Natural killer cell treated with Interleukin-12 subunit alpha and Interleukin-12 subunit beta and Interleukin-15 and Interleukin-18, amount 100 ng/mL, for 72 hours (primary cell): ENCODE measurements at places on chromosomes 3 and 15. TPM values are rescaled to one million over a fixed set of nuclear protein-coding genes. Genes with fewer than 3 reads are reported as not detected.

DNA sequence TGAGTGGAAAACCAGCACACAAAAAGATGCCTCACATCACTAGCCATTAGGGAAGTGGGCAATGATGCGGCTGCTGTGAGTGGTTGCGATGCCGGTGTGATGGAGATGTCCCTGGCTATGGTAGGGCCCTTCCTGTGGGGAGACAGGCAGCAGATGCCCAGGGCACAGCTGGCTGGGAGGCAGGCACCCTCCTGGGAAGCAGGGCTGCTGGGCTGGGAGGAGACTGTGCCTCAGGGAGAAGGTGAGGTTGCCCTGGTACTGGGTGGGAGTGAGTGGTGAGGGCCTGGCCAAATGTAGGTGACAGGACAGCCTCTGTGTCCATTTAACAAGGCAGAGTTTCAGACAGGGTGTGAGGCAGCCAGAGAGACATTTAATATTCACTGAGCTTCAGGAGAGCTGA is 335.6 kb downstream of the OCA2 start:
- no peak for DNase-seq

DNA sequence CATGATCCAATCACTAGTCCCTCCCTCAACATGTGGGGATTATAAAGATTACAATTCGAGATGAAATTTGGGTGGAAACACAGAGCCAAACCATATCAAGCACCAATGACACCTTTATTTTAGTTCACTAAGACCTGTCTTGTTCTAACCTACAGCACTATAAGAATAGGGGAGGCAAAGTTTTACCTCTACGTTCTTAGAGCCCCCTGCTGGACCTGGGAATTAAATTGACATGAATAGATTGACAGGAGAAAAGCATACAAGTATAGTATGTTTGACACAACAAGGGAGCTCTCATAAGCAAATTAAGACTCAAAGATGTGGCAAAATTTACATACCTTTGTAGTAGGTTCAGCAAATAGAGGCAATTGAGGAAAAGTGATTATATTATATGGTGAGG is 974.4 kb upstream of the ALCAM start:
- DNase-seq: no peak

DNA sequence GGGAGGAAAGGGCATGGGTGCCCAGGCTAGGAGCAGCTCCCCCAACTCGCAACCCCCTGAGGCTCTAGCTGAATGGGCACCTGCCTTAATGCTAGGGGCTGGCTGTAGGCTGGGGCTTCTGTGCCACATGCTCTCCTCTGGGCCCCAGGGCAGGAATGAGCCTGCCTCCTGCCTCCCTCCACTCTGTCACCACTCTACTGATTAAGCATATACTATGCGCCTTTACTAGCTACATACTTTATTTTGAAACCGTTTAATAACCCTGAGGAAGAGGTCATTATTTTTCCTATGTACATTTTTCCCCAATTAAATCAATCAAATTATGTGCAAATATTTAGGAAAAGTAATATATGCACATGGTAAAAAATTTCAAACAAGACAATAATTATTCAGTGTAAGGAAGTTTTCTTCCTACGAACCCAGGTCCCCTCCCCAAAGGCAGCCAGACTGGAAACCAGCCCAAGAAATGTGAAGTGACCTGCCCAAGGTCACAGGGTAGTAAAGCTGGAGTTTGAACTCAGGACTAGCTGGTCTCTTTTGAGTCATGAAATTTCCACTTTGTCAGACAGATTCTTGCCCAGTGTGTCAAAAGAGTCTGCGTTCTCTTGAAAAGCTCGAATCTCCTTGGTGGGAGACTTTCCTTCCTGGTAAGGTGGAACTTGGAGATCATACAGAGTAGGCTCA is 122.5 kb downstream of the DNAJB8 start:
- DNase-seq: no peak

DNA sequence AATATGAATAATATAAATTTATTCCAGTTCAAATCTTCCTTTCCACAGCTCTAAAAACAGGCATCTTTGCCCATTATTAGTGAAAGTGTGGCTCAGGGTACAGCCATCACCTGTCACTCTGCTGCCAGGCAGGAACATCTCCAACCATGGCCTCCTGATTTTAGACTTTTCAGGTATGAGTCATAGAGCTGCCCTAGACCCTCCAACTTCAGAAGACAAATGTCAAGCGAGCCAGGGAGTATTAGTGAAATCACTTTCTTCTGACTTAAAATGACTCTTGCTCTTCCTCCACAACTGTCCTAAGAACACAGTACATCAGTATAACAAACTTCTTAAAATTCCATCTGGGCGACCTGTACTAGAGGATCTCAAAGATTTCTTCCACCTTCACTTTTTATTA is 78.1 kb upstream of the AKAP13 start:
- no peak for DNase-seq

GRCh38 chr3:18264361-18264760 is 160.8 kb downstream of the SATB1 start:
- DNase-seq: no peak

- DNase-seq: no peak
These were observed 13.0 kb downstream of the CALML4 start for GRCh38 chr15:68192117-68192516.

DNA sequence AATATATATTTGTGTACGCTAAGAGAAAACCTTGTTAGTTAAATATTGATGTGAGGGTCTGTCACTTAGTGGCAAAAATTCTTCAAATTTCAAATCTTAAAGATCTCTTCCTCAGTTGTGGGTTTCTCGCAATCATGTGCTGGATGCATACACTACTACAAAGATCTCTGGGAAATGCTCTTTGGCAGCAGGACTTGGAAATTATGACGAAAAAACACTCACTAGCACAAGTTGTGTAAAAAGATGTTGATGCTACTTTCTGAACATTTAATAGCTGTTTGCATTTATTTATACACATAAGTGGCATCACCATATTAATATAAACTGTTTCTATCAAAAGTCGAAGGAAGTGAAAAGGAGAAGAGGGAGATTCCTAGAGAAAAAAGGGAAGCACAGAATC is 10.8 kb upstream of the NANOGP8 start:
- no peak for DNase-seq

Gene GHSR
- total RNA-seq: not detected

DNA sequence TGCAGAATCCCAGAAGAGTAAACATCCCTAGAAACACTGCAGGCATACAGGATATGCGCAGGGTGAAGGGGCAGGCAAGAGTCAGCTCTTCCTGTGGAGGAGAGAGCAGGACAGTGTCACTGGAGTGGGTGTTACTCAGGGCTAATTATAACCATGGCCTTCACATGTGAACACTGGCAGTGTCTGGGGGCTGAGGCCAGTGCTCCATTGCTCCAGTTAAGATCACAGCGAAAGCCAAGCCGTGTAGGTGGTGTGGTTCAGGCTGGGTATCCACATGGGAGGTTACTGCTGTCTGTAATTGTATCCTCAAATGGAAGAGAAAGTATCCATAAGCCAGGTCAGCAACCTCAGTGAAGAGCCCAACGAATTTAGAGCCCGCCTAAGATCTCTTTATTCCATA is 84.6 kb downstream of the MESD start:
- DNase-seq: no peak

DNA sequence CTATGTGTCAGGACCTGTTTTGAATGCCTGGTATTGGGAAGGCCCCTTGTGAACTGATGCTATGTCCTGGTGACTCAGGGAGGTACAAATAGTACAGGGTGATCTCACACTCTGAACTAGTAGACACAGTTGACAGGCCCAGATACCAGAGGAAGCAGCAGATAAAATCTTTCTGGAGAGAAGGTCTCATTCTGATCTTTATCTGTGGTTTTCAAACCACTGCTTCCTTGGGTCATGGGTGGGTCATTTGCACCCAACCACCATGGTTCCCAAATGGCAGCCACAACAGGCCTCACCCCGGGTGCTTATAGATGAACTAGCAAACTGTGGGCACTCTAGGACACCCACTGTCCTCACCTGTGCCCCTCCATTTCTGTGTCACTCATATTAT is 43.4 kb downstream of the PXYLP1 start:
- DNase-seq: no peak

Gene MCF2L2
- 3.3 TPM for total RNA-seq
